ENCODE measurements at places on chromosomes 2 and 18.
A peak's percentile ranks its signal among the peaks of the same experiment; 100 is the strongest.

DNA sequence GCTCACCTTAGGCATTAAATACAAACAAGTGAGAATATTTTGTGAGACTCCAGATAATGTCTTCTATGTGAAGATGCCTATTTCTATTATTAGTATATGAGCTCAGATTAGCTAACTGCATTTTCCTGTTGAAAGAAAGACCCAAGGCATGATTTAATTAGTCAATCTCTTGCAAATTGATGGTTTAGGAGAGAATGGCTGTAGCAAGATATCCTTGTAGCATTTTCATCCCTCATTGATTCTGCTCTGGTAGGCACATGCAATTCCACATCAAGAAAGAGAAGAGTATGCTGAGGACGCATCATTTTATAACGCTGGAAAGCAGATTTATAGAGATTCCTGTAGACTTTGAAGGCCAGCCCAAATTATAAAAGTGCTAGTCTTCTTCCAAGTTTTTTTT, 332.0 kb downstream of the SOX11 start:
- no peak for DNase-seq

DNA sequence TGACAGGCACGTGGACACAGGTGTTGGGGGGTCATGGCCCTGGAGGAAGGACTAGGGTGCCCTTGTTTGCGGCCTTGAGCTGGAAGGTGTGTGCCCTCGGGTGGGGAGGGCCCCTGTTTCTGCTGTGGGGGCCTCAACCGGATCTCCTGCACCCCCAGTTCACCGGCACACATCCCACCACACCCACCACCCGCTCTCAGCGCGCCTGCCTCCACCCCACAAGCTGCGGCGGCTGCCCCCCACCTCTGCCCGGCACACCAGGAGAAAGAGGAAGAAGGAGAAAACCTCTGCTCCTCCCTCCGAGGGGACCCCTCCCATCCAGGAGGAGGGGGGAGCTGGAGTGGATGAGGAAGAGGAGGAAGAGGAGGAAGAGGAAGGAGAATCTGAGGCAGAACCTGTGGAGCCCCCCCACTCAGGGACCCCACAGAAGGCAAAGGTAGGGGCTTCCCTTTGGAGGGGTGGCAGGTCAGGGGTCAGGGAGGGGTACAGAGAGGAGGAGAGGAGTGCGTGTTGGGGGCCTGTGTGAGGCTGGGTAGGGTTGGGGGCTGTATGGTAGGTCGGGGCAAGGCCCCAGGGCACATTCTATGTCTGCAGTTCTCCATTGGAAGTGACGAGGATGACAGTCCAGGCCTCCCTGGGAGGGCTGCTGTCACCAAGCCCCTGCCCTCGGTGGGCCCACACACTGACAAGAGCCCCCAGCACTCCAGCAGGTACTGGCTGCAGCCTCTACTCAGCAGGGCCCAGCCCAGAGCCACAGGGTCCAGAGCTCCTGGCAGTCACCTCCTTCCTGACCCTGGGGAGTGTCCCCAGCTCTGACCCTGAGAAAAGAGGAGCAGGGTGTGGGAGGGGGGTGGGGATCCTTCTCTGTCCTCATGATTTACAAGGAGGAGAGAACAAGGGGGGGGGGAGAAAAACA, 1.8 kb downstream of the SLC4A3 start:
- peak; percentile 78 for DNase-seq

DNA sequence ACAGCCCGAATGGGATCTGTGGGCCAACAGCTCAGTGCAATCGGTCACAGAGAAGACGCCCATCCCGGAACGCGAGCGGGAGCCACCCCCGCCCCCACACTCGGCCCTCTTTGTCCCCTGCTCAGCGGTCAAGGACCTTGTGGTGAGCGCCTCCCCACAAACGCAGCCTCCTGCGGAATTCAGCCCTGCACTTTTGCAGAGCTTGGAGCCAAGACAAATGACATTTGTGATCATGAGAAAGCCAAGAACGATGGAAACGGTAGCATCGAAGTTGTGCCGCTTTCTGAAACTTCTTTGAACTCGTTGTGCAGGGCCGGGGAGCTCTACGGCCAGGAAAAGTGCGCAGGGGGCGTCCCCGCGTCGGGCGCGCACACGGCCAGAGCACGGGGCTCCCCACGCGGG, 6.7 kb upstream of the SALL3 start:
- no peak for DNase-seq

DNA sequence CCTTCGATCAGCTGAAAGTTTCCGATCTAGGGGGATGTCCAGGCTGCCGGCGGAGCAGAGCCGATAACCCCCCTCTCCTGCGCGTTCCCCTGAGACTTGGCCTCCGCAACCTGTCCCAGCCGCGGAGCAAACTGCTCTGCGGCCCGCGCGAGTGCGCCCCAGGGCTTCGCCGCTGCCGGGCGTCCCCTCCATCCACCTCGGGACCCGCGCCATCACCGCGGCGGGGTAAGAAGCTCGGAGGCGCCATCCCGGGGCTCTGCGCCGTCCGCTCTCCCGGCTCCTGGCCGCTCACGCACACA, 990 bp upstream of the GDF7 start:
- DNase-seq = no peak

- DNase-seq = no peak
Measured at GRCh38 chr2:18213986-18214385, 335.5 kb downstream of the KCNS3 start.

GRCh38 chr2:123840016-123840415, 185.1 kb upstream of the CNTNAP5 start:
- no peak for DNase-seq

- no peak for DNase-seq
Measured at GRCh38 chr2:218582076-218582475, 13.4 kb downstream of the CNOT9 start.

DNA sequence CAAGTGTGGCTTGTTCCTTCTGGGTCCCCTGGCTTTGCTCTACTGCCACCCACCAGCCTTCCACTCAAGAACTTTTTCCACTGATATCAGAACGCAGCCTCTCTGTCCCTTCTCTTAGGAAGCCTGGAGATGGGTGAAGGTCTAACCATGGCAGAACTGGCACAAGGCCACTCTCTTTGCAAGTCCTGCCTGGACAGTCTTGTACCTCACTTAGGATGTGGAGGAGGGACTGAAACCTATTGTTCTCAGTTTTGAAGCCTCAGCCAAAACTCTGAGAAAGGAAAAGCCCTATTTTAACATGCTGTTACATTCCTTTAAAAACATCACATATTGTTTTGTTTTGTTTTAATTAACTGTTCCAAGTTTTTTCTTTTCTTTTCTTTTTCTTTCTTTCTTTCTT, 58.9 kb upstream of the NCOA1 start:
- DNase-seq = no peak

DNA sequence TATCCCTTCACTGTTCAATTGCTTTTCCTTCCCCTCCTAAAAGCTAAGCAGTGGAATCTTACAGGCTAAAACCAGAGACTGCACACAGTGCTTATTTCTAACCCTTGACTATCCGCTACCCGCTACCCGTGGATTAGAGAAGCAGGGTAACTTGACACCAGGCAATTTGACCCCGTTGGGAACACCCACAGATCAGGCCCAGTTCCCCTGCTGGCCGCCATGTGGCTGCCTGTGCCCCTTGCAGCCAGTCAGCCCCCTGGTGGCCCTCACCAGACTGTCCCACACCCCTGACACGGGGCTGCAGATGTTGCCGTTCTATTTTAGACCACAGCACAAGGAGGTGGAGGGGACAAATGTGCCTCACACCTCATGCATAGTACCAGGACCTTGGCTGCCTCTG, 74.8 kb downstream of the TXNL1 start:
- DNase-seq = no peak

GRCh38 chr2:70887550-70888246, 48.0 kb upstream of the ATP6V1B1 start:
- DNase-seq = no peak

GRCh38 chr2:113079131-113079530, 11.4 kb downstream of the IL1F10 start:
- no peak for DNase-seq

GRCh38 chr2:228067309-228067708, 114.2 kb downstream of the SPHKAP start:
- DNase-seq = no peak

DNA sequence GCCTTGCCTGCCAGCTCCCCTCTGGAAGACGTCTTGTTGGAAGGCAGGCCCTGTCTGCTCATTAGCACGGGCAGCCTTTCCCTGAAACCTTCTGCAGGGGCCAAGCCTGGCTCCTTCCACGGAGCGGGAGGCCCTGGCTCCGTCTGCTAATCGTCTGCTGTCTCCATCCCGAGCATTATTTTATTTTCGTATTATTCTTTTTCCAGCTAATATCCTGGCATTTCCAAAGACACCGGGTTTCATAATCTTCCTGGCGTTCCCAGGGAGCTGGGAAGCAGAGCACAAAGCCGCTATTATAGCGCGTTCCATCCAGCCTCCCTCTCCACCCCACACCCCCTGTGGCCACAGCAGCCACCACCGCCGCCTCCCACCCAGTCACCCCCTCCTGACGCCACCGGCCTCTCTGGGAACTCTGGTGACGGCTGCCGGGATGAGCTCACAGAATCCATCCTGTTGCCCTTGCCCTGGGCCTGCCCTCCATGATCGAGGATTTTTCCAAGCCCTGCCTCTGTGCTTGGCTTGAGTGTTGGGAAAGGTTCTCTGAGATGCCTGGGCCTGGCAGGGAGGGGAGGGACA, 125.5 kb downstream of the DYSF start:
- no peak for DNase-seq

DNA sequence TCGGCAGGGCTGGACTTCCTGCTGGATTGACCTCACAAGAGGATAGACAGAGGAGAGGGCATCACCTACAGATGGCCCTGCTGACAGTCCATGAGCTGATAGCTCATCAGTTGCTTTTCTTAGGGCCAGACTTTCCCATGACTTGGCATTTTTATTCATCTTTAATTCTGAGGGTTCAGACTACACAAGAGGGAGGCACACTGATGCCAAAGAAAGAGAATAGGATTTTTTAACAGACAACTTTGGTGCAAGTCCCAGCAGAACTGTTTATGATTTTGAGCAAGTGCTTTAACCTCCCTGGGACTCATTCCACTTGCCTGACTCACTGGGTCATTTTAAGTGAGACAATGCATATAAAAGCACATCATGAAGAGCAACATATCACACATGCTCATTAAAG, 299.2 kb downstream of the INSIG2 start:
- DNase-seq = no peak

GRCh38 chr2:105291981-105292380, 37.6 kb downstream of the TGFBRAP1 start:
- DNase-seq = no peak

GRCh38 chr2:113200736-113201490, 27.1 kb downstream of the PSD4 start:
- no peak for DNase-seq

DNA sequence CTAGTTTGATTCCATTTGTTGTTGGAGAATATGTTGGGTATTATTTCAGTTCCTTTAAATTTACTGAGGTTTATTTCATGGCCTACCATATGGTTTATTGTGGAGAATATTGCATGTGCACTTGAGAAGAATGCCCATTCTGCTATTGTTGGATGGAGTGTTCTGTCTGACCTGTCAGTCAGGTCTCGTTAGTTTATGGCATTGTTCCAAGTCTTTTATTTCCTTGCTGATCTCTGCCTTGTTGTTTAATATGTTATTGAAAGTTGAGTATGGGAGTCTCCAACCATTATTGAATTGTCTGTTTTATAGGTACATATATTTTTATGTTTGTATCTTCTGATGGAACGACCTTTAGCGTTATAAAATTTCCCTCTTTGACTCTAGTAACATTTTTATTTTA, 86.3 kb downstream of the PTPN4 start:
- no peak for DNase-seq

DNA sequence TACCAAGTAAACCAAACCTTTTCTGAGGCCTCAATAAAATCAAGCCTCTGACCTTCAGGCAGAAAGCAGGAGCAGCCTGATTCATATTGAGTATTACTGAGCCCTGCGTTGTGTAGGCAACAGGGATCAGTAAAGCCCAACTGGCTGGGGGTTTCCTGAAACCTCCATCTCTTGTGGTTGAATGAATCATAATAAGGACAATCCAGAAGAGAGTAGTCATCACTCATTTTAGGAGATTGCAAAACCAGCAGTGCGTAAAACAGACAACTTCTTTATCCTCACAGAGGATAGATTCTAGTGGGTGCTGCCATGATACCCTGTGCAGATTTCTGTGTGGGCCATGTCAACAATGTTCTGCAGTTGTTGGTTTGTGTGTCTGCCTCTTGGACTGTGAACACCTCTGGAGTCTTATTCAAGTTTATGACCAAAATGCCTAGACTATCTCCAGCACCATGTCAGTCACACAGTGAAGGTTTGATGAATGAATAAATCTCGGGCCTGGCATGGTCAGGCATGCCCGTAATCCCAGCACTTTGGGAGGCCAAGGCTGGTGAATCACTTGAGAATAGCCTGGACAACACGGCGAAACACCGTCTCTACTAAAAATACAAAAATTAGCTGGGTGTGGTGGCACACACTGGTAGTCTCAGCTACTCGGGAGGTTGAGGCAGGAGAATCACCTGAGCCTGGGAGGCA, 51.8 kb upstream of the RAB27B start:
- no peak for DNase-seq

GRCh38 chr18:10370716-10371115, 83.7 kb upstream of the APCDD1 start:
- DNase-seq = no peak

DNA sequence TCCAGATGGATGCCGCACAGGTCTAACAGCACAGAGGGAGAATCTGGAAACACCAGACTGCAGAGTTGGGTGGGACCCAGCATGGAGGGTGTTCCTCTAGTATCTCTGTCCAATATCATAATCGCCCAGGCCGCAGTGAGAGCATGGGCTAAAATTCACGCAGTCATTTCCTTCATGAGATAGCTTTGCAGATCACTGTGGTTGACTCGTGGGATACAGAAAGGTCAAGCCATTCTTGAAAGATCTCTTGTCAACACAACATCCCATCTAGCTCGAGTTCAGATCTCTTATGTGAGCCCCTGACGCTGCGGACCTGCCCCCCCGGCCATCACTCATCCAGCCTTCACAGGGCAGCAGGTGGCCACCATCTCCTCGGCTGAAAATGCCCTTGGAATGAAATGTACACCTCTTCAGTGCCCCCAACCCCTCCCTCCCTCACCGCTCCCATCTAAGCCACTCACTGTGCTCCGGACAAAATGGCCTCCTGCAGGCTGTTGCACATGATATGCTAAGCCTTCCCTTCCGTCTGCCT, 45.9 kb downstream of the FOSL2 start:
- DNase-seq = no peak

- no peak for DNase-seq
Measured at GRCh38 chr2:181992776-181993175, 7.1 kb downstream of the PPP1R1C start.

DNA sequence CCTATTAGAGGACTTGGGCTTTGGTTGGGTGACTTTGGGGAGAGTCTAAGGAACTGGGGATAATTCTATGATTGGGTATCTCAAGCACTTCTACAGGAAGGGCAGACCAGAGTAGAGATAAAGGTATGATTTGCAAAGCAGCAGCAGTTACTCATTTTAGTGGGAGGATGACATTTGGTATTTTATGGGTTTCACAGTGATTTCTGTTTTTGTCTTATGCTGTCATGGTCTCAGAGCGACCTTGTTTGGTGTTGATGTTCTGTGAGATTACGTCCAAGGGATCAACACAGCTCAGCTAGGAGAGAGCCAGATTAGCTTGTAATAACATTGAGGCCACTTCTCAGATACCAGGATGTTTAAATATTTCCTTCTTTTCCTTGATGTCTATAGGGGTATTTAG, 18.2 kb downstream of the TTR start:
- no peak for DNase-seq
